ENCODE measurements at places on chromosomes 3 and 15. TPM values are rescaled to one million over a fixed set of nuclear protein-coding genes. Genes with fewer than 3 reads are reported as not detected.

Gene CELF6
- 0.17 TPM for total RNA-seq

Gene SCAPER
- total RNA-seq, result 5.6 TPM

Gene RLBP1
- not detected for total RNA-seq

Gene FANCI
- total RNA-seq, result 5.6 TPM

All from fibroblast of lung (primary cell).